ENCODE measurements at places on chromosomes 2 and 18.

- no peak for DNase-seq
These were observed 21.0 kb upstream of the IL37 start for GRCh38 chr2:112889976-112890375.

DNA sequence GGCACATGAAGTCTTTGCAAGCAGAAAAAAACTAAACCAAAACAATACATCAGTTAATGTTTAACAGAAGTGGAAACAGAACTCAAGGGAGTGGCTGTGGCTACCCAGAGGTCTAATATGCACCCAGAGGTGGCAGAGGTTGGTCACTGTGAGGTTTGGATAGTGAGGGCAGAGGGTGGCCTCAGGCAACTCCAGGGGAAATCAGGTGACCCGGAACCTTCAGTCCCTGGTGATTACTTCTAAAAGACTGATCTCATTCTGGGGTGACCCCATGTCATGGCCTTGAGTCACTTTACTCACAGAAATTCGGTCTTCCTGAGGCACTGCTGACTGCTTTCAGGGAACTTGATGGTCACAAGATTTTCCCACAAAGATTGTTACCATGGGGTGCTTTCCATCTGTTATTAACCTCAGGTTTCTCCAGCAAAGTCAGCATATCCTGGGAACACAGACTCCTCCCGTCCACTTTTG is 99.4 kb downstream of the TMEM17 start:
- DNase-seq: no peak

GRCh38 chr2:28137221-28137620 is 246.7 kb downstream of the BABAM2 start:
- DNase-seq: peak; percentile 91

GRCh38 chr2:208982831-208983230 is 441.0 kb upstream of the MAP2 start:
- DNase-seq: no peak

GRCh38 chr2:159637988-159638501 is 21.7 kb upstream of the BAZ2B start:
- peak; percentile 96 for DNase-seq

DNA sequence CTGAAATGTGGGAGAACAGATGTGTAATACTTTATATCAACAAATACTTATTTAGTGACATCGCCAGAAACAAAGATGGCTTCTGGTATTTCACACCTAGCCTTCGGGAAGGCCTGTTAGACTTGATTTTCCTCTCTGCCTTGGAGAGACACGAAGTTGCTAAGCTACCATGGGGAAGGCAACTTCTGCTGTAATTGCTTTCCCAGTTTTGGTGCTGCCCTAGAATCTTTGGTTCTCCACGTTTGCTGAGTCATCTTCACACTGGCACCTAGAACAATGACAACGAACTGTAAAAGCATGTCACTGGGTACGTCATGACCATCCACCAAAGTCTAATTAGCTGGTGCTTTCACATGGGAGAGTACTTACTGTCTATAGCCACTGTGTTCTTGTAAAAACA is 58.7 kb upstream of the ACTR3 start:
- DNase-seq: peak; percentile 50
